Breast epithelium (tissue), 4 donors: ENCODE measurements at places on chromosomes 7 and 10.

DNA sequence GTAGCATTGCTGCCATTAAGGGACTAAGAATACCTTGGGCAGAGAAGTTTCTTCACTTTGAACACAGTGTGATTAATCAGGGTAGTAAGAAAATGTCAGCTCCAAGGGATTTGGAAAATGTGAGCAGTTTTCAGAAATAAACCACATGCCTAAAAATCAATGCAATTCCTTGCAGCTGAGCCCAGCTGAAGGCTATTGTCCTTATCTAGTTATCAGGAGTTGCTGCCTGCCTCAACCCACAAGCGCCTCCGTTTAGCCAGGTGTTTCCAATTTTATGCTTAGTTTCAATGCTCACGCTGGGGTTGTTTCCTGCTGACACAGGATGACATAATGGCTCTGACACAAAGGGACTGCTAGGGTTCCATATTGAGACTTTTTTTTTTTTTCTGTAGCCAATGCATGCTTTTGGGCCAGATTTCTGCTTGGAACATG is 132.3 kb upstream of the ANK3 start:
- no peak for DNase-seq

DNA sequence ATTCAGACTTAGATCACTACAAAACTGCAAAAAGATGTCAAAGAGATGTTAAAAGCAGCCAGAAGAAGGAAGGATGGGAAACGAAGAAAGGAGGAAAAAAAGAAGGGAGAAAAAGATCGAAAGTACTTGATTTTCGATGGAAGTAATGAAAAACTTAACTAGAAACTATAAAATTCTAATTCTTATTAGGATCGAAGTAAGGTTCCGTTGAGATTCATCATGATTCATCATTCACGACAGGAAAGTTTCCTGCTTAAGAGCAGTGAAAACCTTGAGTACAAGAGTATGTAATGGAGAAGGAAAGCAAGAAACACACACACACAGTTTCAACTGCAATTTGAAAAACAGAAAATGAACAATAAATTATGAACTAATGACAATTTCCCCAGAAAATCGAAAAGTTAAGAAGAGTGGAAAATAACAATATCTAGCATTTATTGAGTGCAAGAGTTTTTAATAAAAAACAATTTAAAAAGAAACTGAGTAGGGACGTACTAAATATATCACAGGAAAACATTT is 1.1 kb upstream of the ING3 start:
- DNase-seq, result no peak

DNA sequence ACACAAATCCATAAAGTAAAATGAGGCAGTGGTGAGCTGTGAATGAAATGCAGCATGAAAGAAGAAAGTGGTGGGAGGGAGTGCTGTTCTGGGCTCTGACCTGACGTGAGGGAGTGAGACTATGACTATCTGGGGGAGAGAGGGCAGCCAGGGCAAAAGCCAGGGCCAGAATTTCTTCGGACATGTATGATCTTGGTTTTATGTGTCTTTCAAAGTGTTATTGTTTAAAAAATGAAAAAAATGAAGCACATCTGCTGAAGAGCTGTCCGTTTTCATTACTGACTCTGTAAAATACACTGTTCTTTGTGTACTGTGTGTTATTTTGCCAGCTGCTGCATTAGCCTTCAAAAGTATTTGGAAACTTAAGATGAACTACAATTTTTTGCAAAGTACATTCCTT is 70.2 kb upstream of the KLF14 start:
- DNase-seq, result no peak

- no peak for DNase-seq
Measured at GRCh38 chr10:133236401-133237240, 1.0 kb upstream of the VENTX start.

GRCh38 chr10:36761121-36761520 is 364.3 kb upstream of the ANKRD30A start:
- no peak for DNase-seq

DNA sequence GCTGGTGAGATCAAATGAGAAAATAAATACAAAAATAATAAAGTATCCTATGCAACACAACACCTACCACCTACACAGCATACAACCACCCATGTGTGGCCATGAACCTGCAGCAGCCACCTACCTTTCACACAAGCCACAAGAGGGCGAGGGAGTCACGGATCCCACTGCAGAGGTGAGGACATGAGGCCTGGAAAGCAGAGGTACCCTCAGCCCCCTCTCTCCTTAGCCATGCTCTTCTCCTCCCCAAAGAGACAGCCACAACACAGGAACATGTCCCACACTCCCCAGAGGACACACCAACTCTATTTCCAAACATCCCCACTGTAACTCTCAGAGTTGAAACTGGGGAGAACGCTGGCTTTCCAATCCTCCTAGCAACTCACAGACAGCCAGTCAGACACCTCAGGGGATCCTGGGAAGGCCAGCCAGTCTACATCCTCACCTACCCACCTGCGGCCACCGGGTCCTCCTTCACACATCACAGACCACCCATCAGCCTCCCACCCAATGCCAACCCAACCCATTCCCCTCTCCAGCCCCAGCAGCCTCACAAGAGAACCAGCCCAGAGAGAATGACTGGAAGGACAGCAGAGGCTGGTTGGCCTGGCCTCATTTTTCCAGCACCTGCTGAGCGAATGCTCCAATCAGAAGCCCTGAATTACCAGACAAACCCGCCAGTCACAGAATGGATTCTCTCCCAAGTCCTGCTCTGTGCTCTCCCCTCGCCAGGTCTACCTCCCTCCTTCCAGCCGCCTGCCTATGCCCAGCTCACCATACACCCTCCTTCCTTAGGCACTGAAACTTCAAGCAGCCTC is 18.4 kb downstream of the DLG5 start:
- DNase-seq, result no peak

DNA sequence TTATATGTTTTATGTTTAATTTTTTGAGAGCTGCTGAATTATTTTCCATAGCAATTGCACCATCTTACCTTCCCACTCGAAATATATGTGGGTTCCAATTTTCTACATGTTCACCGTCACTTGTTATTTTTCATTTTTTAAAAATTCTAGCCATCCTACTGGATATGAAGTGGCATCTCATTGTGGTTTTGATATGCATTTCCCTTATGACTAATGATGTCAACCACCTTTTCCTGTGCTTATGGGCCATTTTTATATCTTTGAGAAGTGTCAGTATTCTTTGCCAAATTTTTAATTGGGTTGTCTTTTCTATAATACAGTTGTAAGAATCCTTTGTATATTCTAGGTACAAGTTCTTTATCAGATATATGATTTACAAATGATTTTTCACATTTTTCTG is 27.8 kb downstream of the NHLRC2 start:
- no peak for DNase-seq

- no peak for DNase-seq
Measured at GRCh38 chr10:34347131-34347530, 468.0 kb downstream of the PARD3 start.

DNA sequence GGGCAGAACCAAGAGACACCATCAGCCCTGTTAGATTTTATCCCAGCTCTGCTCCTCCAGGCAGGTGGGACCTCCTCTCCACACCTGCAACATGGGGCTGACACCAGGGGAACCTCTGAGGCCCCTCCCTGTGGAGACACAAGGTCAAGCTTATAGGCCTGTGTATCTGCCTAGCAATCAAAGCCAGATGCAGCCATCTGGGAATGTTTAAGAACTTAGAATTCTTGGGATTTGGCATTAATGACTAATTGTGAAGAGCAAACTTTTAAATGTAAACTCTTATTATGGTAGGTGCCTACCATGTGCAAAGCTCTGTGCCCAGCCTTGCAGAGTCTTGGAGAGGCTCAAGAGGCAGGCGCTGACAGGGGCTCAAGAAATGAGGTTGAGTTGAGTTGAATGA is 52.1 kb downstream of the TBATA start:
- DNase-seq, result no peak

GRCh38 chr10:132228616-132229015 is 41.9 kb downstream of the DPYSL4 start:
- DNase-seq, result no peak

DNA sequence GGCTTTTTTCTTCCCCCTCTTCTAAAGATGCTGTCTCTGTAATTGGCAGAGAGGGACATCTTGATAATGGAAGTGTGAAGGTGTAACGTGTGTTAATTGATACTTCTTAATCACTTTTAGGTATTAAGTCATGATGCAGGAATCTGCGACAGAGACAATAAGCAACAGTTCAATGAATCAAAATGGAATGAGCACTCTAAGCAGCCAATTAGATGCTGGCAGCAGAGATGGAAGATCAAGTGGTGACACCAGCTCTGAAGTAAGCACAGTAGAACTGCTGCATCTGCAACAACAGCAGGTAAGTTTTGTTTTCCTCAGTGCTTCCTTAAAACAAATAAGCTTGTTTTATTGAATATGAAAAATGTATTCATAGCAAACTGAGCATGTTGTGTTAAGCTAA is 11.8 kb downstream of the FOXP2 start:
- DNase-seq, result no peak

- no peak for DNase-seq
Measured at GRCh38 chr7:18420748-18421147, 74.8 kb upstream of the HDAC9 start.

DNA sequence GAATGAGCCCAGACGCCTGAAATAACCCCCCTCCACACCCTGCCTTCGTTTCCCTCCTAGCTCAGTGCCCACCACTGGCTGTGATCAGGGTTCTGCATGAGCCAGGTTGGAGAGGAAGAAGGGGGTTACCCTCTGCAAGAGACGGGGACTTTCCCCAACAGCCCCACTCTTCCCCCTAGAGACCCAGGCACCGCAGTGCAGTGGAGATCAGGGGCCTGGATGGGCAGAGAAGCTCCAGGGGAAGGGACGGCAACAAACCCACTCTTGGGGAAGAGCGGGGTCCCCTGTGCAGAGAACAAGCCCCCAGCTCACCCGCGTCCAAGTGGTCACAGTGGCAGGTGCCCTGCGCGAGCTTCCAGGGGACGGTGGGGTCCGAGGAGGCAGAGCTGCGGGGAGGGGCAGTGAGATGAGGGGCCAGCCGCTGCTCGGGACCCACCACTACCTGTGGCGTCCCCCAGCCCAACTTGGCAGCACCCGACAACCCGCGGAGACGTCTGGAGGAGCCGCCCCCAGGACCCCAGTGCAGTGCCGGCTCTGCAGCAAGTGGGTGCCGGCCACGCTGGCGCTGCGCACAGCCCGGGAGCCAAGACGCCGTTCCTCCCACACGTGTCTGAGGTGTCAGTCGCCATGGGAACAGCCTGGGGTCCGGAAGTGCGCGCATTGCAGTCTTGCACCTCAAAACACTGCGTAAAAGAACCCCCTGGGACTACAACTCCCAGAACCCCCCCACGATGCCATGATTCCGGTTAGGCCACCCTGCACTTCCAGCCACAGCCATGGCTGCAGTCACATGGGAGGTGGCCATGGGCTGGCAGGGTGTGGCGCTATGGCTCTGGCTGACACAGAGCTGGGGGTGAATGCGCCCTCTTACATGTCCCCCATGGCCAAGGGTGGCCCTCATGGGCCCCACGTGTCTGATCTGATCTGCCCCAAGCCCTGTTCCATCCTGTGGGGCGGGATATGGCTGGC is 45.8 kb upstream of the WIPI2 start:
- no peak for DNase-seq

- DNase-seq, result no peak
Measured at GRCh38 chr7:139976838-139977656, 85.7 kb downstream of the PARP12 start.

GRCh38 chr7:150973571-150974451 is 4.3 kb downstream of the KCNH2 start:
- DNase-seq, result no peak

- DNase-seq, result no peak
Measured at GRCh38 chr10:68346774-68347173, 14.0 kb upstream of the PBLD start.

DNA sequence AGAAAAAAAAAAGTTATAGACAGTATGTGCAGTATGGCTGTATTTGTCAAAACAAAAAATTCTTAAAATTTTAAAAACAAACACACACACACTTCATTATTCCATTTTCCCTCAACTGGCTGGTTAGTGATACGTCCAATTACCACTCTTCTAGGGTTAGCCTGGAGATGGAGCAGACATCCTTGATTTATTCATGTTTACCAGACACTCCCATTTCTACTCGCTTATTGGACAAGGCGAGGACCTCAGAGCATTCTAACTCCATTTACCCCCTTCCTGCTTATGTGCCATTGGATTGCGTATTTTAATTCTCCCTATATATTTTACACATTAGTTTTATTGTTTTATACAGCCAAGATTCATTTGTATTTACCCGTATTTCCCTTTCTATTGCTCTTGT is 8.5 kb upstream of the CDH23 start:
- DNase-seq, result no peak

- no peak for DNase-seq
Measured at GRCh38 chr10:99672884-99673283, 13.6 kb downstream of the ENTPD7 start.

GRCh38 chr10:23535381-23535780 is 96.5 kb downstream of the OTUD1 start:
- no peak for DNase-seq

- DNase-seq, result no peak
Measured at GRCh38 chr7:130777426-130777825, 43.4 kb upstream of the KLF14 start.

- DNase-seq, result no peak
Measured at GRCh38 chr7:77444123-77444522, 28.0 kb upstream of the GSAP start.

DNA sequence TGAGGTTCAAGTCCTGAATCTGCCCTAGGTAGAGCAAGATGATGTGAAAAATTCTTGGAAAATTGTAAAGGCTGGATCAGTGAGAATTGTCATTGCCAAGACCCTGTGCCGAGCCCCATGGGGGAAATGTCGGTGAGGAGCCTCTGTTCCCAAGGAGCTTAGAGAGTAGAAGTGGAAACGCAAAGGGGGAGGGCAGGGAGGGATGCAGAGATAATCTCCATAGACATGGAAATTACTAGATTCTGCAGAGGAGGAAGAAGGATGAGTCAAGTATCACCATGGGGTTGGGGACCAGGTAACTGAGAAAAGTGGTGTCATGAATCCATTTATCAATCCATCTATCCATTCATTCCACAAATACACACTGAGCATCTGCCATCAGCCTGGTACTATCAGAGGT is 26.0 kb downstream of the DUSP5 start:
- DNase-seq, result no peak

DNA sequence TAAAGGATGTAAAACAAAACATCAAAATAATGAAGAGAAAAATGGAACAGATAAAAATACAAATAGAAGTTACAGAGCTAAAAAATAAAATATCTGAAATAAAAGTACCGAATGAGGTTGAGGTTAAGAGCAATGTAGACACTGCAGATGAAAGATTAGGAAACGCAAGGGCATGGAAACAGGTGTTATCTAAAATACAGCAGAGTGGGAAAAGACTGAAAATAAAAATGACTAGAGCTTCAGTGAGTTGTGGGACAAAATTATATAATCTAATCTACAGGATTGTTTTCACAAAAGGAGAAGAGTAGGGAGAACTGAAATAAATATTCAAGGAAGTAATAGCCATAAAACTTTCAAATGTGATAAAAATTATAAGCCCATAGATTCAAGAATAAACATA is 123.8 kb downstream of the PTEN start:
- DNase-seq, result no peak
